ENCODE measurements at places on chromosomes 12 and 14.
A peak's percentile ranks its signal among the peaks of the same experiment; 100 is the strongest.

DNA sequence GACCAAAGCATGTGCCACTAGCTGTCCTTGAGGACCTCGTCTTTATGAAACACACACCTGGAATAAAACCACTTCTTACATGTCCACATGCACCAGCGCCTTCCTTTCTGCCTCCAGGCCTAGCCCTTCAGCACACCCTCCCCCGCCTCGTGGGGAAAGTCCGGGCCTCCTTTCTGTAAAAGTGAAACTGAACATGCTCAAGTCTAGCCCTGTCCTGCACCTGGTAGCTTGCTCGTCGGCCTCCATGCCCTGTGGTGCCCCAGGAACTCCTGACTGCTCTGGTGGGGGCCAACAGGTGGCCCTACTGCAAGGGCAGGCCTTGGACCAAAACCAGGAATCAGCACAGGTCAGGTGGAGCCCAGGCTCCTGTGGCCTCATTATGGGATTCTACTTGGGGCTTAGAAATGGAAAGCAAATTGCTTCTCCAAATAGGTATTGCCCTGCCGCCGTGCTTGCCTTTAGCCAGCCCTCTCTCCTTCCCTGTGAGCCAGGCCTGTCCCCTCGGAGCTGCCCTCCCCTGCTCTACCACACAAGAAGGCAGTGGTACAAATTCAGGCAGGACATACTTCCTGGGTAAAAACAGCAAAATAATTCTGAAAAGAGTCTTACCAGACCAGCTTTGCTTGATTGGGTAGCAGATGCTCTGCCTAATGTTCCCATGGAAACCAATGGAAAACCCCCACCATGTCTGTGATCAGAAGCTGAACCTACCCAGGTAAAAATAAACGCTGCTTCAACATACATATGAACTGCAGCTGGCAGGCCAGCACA is 43.5 kb downstream of the ERH start:
- DNase-seq: peak; percentile 62

DNA sequence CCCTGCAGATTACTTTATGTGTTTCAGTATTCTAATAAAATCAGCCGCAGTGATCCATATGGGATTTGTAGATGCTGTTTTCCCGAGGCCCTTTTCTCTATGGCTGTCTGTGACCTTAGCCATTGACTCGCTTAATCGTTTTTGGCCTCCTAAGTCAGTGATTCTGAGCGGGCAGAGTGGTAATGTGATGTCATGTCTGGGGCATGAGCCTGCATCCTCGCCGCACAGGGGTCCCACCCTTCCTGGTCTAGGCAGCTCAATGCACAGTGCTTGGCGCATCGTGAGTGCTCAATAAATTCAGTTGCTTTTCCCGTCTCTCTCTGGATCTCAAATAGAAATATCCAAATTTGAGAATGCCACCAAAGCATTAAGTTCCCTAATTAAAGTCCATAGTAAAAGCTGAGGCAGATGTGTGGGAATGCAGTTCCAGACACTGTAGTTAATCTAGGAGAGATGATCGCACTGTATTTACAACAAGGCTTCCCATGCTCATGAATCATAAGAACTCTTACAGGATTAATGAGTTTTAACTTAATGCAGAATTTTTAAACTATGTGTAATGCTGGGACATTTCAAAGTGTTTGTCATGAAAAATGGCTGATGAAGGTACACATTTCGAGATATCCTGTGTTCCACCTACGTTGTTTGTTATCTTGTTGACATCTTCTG is 29.3 kb downstream of the HMGA2 start:
- no peak for DNase-seq

DNA sequence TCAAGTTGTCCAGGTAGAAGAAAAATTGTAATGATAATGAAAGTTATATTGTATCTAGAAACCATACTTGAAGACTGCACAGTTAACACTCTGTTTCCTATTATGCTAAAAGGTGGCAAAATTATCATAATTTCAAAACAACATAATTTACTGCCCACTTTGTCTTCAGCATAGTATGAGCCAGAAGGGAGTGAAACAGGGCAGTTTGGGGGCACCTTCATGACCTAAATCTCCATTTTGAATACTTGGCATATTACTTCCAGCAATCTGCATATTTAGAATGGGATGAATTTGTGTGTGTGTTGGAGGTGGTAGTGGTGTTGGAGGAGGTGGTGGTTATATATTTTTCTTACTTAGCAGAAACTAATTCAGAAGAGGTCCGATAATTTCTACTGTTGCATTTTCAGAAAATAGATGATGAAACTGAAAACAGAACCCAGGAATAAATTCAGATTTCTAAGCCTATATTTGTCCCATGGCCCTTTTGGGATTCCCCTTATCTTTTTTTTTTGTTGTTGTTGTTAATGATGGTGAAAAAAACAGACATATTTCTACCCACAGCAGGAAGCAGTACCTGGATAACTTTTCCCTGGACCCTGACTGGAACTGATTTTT is 26.6 kb upstream of the FRMD6 start:
- no peak for DNase-seq

DNA sequence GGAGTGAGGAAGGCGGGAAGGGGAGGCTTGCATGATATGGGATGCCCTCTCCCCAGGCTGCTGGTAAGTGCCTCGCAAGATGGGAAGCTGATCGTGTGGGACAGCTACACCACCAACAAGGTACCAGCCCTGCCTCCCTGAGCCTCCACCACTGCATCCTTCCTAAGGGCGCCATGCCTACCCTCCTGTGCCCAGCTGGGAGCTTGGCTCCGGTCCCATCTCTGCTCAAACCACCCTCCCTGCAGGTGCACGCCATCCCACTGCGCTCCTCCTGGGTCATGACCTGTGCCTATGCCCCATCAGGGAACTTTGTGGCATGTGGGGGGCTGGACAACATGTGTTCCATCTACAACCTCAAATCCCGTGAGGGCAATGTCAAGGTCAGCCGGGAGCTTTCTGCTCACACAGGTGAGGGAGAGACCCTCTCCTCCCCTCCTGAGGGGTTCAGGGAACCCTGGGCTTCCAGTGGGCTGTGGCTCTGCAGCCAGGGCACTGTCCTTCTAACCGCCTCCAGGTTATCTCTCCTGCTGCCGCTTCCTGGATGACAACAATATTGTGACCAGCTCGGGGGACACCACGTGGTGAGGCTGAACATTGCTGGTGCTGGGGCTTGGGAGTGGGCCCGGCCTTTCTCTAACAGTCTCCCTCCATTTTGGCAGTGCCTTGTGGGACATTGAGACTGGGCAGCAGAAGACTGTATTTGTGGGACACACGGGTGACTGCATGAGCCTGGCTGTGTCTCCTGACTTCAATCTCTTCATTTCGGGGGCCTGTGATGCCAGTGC is 2.6 kb downstream of the GNB3 start:
- no peak for DNase-seq

DNA sequence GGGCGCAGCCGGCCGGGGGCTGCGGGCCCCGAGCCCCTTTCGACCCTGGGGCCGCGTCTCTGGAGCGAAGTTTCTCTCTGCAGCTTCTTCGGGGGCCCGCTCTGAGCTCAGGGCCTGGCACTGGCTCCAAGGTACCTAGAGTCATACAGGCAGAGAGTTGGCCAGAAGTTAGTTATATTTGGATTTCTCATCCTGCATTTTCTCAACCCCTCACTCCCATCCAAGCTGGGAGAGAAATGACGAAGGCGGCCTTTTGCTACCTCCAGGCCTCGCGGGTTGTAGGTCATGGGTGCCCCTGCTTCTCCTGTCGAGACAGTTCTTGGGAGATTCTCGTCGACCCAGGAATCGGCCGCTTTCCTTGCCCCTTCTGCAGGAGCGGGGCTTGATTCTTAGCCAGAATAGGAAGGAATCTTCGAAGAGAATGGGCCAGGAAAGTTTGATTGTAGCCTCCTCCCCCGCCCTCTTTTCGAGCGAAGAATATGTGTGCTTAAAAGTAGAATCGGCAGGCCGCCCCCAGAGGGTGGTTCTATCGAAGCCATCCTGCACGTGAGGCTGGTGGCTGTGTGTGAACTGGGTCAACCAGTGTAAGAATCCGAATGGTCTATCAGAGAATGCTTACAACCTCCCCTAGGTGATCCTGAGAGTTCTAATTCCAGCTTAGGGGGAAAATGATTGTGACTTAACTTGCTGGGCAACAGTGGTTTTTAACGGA is 785 bp downstream of the MLEC start:
- DNase-seq: no peak

DNA sequence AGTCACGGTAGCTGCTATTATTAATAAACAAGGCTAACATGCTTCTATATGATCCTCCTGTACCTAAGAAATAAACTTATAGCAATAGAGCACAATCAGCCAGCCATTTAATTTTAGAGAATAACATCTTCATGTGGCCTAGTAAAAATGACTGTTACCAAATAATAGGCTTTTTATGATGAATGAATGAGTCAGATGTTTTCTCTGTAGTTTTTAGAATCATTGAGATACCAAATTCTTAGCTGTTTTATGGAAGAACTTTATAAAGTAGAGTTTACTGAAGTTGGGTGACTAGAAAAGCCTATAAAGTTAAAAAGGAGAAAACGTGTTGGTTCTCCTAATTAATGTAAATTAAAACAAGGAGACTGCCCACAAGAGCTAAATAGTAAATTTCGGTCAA is 40.7 kb downstream of the WNK1 start:
- DNase-seq: no peak
